H9 (cell line): ENCODE measurements at places on chromosomes 4 and X.

DNA sequence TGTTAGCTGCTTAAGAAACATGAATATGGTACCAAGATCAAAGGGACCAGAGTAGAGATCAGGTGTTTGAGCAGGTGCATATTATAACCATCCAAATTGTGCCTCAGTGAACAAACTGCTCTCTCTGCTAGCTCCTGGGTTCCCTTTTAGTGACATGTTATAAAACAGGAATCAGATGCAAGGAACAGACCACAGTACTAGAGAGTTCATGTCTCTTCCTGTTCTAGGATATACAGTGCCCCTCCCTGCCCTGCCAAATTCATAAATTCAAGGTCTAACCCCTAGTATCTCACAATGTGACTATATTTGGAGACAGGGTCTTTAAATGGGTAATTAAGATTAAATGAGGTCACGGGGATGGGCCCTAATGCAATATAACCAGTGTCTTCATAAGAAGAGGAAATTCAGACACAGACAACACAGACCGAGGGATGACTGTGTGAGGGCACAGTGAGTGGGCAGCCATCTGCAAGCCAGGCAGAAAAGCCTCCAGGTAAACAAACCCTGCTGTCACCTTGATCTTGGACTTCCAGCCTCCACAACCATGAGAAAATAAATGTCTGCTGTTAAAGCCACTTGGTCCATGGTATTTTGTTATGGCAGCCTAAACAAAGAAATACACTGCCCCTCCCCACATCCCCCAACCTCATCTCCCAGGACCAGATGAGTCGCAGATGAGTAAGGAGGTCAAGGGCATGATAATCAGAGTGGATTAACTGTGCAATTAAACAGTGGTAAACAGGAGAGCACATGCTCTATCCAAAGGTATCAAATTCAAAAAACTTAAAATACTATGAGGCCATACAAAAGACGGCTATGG, 82.5 kb downstream of the RBM47 start:
- no peak overlapping the region for H3K27ac ChIP-seq
- no peak for DNase-seq
- peaks cover 3% of the 10 kb centered on the region; the same call in 1 of the 2 replicates for H3K4me1 ChIP-seq
- no peak overlapping the region for H3K4me3 ChIP-seq
- H3K36me3 ChIP-seq, result peaks cover 43% of the 10 kb centered on the region
- H3K27me3 ChIP-seq, result no peaks in the 10 kb centered on the region

GRCh38 chr4:8706216-8707044, 113.9 kb downstream of the CPZ start:
- no peak overlapping the region for H3K4me3 ChIP-seq
- H3K27ac ChIP-seq, result no peak overlapping the region
- peak; percentile 20 for DNase-seq
- no peaks in the 10 kb centered on the region for H3K4me1 ChIP-seq

- no peaks in the 10 kb centered on the region for H3K4me1 ChIP-seq
- DNase-seq, result no peak
- H3K4me3 ChIP-seq, result no peak overlapping the region
Measured at GRCh38 chr4:132328761-132329160, 820.3 kb upstream of the PCDH10 start.

DNA sequence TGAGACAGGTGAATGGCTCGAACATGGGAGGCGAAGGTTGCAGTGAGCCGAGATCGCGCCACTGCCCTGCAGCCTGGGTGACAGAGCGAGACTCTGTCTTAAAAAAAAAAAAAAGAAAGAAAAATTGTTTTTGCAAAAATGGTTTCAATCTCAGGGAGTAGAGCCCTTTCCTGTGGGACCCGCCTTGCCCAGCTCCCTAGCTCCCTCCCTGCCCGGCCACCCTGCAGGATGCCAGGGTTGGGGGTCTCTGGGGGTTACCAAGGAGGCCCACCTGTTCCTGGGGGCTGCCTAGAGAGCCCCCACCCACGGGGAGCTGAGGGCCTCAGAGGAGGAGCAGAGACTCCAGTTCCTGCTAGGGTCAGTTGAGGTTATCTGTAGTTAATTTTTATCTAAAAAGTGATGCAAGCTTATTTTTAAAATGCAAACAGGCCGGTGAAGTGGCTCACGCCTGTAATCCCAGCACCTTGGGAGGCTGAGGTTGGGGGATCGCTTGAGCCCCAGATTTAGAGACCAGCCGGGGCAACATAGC, 18.7 kb upstream of the PLCXD1 start:
- no peaks in the 10 kb centered on the region for H3K4me1 ChIP-seq
- DNase-seq, result no peak
- H3K4me3 ChIP-seq, result no peak overlapping the region
- H3K27ac ChIP-seq, result no peak overlapping the region
- H3K36me3 ChIP-seq, result no peaks in the 10 kb centered on the region; the same call in 2 of the 3 replicates
- no peaks in the 10 kb centered on the region for H3K27me3 ChIP-seq

DNA sequence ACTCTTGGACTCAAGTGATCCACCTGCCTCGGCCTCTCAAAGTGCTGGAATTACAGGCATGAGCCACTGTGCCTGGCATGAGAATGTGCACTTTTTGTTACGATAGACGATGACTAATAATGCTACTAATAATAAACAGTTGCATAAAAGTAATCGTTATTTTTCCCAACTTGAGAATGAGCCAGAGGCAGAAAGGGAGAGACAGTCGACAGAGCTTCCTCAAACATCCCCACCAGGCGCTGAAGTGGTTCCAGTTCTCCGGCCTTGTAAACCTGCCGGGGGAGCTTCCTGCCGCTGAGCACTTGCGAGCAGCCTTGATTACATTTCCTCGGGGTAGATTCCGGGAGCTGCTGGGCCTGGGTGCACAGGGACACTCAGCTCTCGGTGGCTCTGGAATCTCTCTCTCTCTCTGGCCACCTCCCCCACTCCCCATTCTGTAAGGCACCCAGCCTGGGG, 8.9 kb upstream of the HTRA3 start:
- H3K27me3 ChIP-seq, result no peaks in the 10 kb centered on the region
- no peak overlapping the region for H3K4me3 ChIP-seq
- DNase-seq, result no peak
- no peak overlapping the region for H3K27ac ChIP-seq
- H3K36me3 ChIP-seq, result no peaks in the 10 kb centered on the region

DNA sequence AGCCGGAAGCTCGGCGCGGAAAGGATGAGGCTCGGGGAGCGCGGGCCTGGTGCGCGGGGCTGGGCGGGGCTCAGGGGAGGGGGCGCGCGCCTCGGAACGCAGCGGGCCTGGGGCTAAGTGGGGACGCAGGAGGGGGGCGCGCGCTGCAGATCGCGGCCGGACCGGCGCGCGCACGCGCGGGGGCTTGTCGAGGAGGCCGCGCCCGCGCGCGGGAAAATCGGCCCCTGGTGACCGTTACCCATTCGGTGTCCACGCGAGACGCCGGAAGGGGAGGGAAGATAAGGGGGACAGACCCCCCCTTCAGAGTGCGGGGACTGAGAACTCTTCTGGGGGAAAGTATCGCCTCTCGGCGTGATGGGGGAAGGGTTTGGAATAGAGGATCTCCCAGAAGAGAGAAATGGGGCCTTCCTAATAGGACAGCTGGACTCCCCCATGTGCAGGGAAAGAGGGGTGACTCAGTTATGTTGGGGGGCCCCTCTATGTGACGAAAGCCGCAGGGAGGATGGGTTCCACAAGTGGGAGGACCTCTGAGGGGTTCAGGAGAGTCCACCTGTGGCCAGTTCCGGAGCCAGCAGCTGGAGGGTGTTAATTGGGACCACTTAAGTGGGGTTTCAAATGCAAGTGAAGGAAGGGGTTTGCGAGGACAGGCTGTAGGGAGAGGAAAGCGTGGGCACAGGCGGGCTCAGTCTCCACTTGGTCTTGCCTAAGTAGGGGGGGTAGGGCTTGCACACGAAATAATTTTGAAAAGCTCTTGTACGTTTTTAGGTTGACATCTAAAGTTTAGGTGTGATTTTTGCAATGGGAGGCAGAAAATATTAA, 584 bp downstream of the SUV39H1 start:
- H3K4me3 ChIP-seq, result peak overlapping the region; percentile 79
- DNase-seq, result no peak
- H3K36me3 ChIP-seq, result peaks cover 35% of the 10 kb centered on the region
- no peaks in the 10 kb centered on the region for H3K4me1 ChIP-seq
- no peak overlapping the region for H3K27ac ChIP-seq
- no peaks in the 10 kb centered on the region for H3K27me3 ChIP-seq
